Progenitor cell of endocrine pancreas (in vitro differentiated cells): ENCODE measurements at places on chromosomes 2 and 18.

GRCh38 chr2:24394998-24395397 lies 34.7 kb upstream of the ITSN2 start:
- no peak for DNase-seq

- DNase-seq, result no peak
Observed at GRCh38 chr2:181805228-181806038, 86.1 kb upstream of the ITPRID2 start.

DNA sequence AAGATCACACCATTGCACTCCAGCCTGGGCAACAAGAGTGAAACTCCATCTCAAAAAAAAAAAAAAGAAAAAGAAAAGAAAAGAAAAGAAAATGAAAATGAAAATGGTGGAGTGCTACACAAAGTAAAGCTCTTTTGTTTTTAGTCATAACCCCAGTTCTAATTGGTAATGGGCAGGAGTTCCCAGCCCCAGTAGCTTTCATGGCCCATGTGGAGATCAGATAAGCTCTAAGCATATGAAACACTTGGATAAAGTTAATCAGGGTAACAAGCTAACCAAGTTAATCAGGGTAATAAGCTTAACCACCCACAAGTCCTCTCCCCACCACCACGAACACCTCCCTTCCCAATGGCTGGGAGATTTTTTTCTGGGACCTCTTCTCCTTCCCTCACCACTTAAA lies 240.8 kb downstream of the BCL11A start:
- no peak for DNase-seq

DNA sequence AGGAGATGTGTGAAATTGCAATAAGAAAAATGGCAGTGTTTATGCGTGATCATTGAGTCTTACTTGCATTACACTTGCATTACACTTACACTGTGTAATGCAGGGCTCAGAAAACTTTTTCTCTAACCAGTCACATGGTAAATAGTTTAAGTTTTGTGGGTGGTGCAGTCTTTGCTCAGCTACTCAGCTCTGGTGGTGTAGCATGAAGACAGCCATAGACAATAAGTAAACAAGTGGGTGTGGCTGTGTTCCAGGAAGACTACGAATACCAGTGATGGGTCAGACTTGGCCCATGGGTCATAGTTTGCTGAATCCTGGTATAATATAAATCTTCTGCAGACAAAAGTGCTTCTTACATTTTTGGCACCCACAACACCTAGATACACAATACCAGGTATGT lies 115.6 kb upstream of the CYP1B1 start:
- DNase-seq, result no peak

DNA sequence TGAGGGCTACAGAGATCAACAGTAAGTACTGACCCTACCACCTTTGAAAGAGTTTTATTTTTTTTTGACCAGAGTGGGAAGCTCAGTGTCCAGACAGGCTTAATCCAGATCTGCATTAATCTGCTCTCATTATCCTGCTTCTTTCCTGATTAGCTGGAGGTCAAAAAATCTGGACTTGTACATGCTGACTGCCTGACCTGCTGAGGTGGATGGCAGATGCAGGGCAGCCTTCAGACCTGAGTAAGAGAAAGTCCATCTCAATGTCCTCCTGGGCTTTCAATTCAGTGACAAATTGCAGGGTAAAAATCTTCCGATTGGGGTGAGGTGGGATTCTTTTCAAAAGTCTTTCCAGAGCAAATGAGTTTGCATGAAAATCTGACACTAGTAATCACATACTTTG lies 998.8 kb upstream of the PIK3C3 start:
- no peak for DNase-seq
